ENCODE measurements at places on chromosomes 4 and X.

GRCh38 chrX:129540722-129541184 lies 694 bp downstream of the OCRL start:
- DNase-seq, result no peak

- DNase-seq, result no peak
Measured at GRCh38 chrX:107565931-107566603, 62.2 kb upstream of the PRPS1 start.

GRCh38 chr4:74055498-74055897 lies 17.0 kb upstream of the CXCL3 start:
- DNase-seq, result no peak

DNA sequence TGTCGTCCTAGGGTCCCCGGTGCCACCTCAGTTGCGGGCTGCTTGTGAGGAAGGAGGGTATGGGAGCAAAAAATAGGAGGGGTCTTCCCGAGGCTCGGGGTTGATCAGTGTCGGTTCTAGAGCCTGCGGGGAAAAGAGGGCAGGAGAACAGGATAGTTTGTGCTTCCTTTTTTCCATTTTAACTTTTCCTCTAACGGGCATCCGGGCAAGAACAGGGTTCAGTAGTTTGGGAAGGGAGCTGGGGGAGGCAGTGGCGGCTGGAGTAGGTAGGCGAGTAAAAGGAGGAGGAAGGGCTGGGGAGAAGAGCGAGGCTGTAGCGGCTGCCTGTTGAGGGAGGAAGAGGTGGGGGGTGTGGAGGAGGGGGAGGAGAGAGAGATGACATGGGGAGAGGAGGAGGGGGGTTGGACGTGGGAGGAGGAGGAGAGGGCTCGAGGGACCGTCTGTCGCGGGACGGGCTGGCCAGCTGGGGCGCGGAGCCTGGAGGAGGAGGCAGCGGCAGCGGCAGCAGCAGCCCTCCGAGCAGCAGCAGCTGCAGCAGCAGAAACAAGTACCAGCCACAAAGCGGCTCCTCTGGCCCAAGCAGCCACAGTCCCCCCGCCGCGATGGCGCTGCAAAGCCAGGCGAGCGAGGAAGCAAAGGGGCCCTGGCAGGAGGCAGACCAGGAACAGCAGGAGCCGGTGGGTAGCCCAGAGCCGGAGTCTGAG lies at the start of gene SLC16A2:
SLC16A2 (plus strand) TSS at position 458 of the 704 bp plus-strand sequence; CDS start at position 603, 145 bp downstream.
- DNase-seq, result no peak

DNA sequence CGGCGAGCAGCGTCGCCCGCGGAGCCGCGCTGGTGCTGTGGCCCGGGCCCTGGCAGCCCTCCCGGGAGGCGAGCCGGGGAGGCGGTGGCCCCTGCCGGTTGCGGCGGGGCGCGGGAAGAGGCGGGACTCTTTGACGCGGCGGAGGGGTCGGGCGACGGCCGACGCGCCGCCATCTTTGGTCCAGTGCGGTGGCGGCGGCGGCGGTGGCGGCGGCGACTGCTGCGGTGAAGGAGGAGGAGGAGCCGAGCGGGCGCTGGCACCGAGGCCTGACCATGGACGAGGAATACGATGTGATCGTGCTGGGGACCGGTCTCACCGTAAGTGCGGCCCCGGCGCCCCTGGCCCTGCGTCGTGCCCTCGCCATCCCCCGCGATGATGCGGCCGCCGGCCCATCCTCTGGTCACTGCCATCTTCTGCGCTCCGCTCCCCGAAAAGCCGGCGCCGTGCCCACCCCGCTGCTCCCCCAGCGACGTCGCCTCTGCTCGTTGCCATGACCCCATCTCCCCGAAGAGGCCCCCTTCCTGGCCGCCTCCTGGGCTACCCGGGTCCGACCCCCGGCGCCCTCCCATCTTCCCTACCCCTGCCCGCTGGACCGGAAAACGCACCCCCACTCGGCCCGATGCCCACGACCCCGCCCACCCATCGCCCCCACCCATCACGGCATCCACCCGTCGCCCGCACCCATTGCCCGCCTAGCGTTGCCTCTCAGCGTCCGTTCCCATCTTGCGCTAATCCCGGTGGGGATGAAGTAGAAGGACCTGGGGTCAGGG lies at the start of gene GDI1:
GDI1 (plus strand) TSS at position 172 of the 770 bp plus-strand sequence; CDS start at position 273, 101 bp downstream.
- DNase-seq, result no peak

DNA sequence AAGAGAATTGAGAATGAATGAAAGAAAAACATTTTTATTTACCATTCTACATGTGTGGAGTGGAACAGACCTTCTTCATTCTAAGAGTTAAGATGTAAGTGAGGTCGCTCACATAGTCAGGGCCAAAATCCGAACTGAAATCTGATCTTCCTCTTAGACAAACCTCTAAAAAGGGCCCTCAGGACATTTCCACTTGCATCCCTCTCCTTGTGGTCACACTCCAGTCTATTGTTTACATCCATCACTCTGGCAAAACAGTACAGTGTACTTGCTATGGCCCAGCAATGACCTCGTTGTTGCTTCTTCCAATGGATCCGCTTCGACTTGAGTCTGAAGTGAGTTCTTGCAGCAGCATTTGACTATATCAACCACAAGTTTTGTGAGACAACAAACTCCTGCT lies 54.2 kb downstream of the MOSPD2 start:
- DNase-seq, result no peak

DNA sequence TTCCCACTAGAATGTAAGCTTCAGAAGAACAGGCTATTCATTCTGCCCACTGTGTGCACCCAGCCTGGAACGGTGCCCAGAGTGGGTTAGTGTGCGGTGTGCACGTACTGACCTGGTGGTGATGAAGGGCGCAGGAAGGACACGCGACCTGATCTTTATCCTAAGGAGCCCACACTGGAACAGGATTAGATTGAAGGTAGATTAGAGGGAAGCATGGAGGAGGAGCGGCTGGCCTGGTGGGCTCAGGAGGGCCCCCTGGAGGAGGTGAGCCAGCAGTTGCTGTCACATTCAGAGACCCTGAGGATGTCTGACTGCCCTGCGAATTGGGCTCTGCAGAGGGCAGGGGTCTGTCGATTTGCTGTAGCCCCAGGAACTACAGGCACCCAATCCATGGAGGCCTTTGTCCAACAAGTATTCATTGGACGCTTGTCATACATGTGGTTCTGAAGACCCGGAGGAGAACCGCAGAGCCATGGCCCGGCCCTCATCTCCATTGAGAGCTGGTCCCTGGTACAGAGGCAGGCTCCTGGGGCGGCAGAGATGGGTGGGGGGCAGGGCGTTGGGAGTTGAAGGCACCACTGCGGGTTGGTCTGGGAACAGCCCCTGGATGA lies 73.2 kb downstream of the HTRA3 start:
- no peak for DNase-seq

GRCh38 chr4:108454227-108454626 lies 166.1 kb upstream of the RPL34 start:
- DNase-seq, result no peak

GRCh38 chrX:150692296-150692695 lies 900 bp upstream of the MTMR1 start:
- DNase-seq, result no peak

DNA sequence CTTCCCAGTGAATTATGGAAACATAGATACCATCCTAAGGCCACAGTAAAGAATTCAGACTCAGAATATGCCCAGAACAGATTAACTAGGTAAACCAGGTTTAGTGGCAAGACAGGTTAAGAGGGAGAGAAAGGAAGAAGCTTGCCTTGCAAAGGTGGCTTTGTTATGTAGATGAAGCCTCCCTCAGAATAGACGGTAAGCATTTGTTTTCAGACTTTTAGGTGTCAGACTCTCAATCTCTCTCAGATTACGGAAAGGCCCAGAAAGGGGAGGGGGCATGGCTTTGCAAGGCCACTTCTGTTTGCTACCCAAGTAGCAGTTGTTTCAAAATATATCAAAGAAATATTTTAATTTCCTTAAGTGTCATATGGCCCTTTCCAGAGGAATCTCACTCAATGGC lies 457.1 kb upstream of the BOD1L1 start:
- no peak for DNase-seq

DNA sequence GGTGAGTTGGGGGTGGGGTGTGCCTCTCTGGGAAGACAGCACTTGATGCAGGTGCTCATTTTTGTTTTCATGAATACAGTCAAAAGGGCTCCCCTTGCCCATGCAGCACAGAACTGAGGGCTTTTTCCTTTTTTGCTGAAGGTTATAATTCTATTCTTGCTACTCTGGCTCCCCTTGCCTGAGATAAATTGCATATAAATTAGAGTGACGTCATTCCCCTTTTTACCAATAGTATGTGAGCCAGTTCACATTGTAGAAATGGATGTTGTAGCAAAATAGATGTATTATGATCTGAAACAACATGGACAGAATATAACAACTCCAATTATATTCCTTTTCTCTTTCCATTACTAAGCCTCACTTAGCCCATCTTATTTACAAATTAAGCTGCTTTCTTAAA lies 28.4 kb downstream of the CXorf58 start:
- DNase-seq, result no peak

DNA sequence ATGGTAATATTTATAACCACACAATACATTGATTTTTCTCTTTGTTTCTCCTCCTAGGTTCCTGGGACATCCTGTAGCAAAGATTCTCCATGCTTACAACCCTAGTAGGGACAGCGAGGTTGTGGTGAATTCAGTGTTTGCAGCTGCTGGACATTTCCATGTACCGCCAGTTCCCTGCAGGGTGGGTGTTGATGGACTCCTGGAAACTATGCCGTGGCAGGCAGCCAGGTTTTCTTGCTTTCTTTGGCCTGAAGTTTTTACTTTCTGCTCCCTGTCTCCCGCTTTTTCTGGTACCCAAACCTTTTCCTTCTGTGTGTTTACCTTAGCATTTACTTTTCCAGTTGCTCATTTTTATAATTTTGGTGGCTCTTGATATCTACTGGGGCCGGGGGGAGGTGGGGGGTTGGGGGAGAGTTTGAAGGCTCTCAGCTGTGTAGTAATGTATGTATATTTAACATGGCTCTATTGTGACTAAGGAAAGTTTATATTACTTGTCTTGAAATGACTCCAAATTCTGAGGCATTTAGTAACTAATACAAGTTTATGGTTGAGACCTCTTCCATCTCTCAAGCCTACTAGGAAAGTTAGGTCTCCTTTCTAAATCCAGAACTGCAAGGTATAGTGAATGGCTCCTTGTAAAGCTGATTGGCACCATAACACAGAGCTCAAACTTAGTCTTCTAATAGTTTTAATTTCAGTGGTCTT lies 89.7 kb downstream of the TMEM131L start:
- no peak for DNase-seq

- no peak for DNase-seq
Measured at GRCh38 chrX:150486011-150486410, 82.4 kb upstream of the MTM1 start.

DNA sequence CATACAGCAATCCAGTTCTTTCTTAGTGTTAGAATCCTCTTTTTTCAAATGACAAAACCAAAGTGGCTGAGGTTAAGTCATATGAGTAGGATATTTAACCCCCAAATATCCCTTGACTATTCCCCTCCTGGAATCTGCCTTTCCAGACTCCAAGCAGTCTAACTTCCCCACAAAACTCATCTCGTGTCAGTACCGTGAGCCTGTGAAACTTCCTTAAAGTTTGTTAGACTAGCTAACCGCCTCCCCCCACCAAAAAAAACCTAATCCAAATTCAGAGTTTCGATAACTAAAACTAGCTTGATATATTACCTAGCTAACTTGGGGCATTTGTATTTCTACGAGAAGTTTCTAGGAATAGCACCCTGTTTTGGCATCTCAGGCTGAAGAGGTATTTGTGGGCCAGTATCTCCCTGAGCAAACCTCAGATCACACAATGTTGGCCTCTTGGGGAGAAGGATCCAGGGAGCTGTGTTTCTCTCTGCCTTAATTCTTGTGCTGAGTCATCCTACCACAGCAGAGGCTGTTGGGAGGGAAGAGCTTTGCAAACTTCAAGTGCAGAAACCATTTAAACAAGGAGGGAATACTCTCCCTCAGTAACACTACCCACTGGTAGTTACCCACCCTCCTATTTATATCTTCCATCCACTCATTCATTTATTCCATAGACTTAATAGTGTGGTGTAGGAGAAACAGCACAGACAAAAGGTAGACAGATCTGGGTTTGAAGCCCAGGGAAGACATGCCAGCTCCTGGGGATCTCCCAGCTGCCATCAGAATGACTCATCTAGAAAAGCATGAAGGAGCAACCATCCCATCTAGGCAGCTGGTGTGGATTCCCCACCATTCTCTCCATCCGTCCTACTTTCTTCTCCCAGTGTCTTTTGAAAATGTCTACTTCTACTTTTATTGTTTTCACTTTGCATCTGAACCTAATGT lies 39.3 kb upstream of the TXK start:
- DNase-seq, result no peak

DNA sequence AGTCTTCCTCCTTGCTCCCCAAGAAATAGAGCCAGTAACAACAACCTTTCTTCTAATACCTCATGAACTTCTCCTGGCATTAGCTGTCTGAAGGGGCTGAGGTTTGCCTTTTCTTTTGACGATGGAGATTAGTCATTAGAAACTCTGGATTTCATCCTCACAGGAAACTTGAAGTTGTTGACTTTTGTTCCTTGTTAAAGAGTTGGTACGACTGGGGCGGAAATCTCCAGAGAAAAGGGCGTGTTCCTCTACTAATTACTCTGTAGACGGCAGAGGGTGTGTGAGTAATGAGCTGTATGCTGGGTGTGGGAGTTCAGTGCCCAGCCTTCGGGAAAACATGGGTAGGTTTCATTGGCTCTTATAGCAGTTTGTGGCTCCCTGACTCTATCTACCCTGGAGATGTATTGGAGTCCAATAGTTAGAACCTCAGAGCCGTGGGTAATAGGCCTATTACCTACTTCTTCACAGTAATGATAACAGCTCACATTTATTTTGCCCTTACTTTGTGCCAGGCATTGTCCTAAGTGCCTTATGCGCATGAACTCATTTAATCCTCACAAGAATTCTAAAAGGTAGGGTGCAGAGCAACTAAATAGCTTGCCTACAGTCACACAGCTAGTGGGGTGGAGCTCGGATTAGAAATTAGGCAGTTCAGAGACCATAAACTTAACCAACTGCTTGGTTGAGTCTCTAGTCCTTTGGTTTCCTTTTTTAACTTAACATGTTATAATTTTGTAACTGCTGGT lies 23.4 kb downstream of the TMEM164 start:
- peak; percentile 23 for DNase-seq

DNA sequence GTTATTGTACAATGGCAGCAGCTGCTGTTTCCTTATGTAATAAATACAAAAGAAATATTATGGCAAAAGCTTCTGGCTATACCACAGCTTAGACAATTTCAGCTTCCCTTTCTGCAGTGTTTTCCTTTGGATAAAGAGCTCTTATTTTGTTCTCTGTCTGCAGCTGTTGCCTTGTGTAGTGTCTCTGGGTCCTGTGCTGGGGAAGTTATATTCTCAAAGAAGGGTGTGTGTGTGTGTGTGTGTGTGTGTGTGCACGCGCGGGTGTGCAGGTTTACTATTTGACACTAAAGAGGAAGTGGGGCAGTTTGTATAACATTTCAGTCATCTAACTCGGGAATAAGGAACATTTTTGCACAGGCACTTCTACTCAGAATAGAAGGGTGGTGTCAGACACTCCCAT lies 83.6 kb downstream of the REPS2 start:
- no peak for DNase-seq

DNA sequence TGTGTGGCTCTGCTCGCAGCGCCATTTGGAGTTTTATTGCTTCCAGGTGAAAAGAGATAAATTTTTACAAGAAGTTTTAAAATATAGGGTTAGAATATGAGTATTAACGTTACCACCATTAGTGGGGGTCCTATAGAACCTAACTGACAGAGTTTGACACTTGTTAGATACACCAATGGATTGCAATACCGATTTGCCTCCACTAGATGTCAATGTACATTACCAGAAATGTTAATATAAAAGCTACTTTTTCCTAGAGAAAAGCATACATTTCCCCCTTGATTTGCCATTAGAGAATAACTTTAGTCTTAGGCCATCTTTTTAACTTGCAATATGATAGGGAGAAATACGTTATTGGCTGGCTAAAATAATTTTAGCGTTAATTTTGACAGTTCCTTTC lies 108.4 kb downstream of the LINC00632 start:
- no peak for DNase-seq
